ENCODE measurements at places on chromosomes 16 and 17.

- DNase-seq = no peak
Observed at GRCh38 chr16:15660203-15660601, 10.2 kb downstream of the NDE1 start.

DNA sequence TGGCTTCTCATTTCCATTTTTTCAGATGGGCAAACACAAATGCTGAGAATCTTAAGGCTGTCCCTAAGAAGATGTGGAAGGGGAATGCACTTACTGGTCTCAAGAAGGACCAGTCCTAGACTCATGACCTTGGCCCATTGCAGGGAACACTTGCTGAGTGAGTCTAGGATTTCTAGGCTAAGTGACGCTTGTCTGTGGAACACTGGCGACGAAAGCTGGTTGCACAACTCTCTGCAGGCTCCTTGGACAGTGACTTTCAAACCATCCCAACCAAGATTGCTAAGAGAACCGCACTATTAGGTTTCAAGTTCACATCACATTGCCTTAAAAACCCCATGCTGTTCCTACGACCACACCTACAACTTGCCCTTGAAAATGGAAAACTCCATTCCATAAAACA lies 174.1 kb downstream of the AXIN2 start:
- no peak for DNase-seq

DNA sequence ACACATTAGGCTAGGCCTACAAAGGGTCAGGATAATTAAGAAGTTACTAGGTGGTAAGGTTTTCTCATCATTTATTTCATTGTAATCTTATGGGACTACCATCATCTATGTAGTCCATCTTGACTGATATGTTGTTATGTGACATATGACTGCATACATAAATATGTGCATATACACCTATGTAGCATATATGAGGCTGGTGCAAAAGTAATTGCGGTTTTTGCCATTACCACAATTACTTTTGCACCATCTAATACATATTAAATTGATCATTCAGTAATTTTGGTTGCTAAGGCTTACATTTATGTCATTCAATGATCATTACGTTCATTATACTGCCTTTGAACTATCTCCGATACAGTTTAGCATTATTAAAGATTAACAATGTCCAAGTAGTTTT lies 167.8 kb upstream of the AXIN2 start:
- no peak for DNase-seq

- DNase-seq = no peak
Observed at GRCh38 chr16:879461-879861, 78.9 kb upstream of the GNG13 start.

DNA sequence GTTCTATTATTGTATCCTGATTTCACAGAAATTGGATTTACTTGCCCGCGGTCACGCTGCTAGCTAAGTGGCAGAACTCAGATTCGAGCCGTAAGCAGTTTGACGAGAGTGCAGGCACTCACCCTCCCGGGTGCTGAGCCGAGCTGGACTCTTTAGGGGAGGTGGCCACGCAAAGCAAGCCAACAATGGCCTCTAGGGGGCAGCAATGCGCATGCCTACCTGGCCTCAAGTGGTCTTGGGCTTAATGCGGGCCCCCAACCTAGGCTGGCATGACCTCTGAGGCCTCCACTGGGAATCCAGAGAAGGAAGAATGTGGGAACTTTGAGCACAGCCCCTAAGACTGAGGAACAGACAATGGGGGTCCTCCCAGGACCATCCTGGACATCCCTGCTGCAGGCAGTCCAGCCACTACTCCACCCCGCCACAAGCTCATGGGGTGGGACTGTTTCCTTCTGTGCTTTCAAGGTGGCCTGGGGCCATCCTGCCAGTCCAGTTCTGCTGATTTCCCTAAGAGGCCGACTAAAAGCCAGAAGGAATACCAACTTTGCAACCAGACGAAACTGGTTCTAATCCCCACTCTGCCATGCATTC lies 276.5 kb downstream of the XYLT1 start:
- DNase-seq = no peak

- DNase-seq = no peak
Observed at GRCh38 chr16:66113223-66113622, 253.3 kb upstream of the CDH5 start.

GRCh38 chr17:66413559-66414520 lies 111.4 kb downstream of the PRKCA start:
- DNase-seq = no peak

DNA sequence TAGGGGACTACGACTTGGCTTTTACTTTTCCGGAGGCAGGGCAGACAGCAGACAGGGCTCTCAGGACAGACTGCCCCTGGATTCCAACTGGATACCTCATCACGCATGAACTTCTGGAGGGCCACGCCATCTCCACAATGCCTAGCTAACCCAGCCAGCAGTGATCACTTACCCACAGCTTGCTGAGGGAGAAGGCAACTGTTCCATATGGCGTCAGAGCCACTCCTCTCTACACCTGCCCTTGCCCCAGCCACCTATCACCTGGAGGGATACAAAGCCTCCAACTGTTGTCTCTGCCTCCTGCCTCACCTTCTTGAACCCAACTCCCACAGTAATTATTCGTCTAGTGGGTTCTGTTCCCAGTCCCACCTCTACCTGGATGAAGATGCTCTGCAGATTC lies 8.8 kb downstream of the MYO19 start:
- DNase-seq = no peak

DNA sequence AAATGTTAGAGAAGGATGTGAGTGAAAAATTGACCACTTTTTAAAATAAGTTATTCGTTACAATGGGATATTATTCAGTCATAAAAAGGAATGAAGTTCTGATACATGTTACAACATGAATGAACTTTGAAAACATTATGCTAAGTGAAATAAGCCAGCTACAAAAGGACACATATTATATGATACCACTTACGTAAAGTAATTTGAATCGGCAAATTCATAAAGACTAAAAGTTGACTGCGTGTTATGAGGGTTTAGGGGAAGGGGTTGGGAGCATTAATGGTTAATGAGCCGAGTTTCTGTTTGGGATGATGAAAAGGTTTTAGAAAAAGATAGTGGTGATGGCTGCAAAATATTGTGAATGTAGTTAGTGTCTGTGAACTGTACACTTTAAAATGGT lies 73.1 kb downstream of the USP32 start:
- DNase-seq = no peak

DNA sequence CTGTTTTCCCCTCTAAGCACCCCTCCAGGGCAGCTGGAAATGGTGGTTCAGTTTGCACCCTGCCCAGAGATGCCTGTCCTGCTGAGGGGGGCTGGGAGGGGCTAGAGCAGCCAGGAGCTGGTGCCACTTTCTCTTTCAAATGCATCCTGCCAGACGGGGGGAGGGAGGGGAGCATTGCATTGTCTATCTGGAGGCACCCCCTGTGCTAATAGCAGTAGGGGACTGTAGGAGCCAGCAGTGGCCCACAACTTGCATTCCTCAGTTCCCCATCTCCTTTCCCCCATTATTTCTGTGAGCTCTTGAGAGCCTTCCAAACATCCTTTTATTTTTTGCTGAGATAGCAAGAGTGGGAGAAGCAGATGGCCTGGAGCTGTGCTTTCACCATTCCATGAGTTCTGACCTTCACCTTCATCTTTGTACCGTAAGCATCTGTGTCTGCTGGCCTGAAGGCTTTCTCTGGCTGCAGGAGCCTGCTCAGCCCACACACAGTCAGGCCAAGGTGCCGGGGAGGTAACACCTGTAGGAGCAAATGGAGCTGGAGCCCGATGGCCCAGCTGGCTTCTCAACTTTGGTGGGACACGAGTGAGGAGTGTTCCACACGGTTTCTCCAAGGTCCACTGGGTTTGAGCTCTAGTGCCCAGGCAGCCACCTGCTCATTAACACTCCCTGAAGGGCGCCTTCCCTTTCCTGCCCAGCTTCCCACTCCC lies 5.2 kb downstream of the WFDC1 start:
- DNase-seq = no peak

DNA sequence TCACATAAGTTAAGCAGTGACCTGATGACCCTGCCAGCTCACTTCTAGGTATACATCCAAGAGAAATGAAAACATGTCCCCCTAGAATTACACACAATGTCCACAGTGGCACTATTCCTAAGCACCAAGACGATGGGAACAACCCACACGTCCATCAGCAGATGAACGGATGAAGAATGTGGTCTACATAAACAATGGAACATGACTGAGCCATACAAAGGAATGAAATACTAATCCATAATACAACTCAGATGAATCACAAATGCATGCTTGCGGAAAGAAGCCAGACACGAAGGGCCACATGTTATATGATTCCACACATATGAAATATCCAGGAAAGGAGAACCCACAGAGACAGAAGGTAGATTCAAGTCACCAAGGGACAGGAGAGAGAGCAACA lies 17.4 kb downstream of the USP22 start:
- DNase-seq = no peak

- DNase-seq = no peak
Observed at GRCh38 chr17:77772461-77772897, 186.0 kb upstream of the TNRC6C start.

DNA sequence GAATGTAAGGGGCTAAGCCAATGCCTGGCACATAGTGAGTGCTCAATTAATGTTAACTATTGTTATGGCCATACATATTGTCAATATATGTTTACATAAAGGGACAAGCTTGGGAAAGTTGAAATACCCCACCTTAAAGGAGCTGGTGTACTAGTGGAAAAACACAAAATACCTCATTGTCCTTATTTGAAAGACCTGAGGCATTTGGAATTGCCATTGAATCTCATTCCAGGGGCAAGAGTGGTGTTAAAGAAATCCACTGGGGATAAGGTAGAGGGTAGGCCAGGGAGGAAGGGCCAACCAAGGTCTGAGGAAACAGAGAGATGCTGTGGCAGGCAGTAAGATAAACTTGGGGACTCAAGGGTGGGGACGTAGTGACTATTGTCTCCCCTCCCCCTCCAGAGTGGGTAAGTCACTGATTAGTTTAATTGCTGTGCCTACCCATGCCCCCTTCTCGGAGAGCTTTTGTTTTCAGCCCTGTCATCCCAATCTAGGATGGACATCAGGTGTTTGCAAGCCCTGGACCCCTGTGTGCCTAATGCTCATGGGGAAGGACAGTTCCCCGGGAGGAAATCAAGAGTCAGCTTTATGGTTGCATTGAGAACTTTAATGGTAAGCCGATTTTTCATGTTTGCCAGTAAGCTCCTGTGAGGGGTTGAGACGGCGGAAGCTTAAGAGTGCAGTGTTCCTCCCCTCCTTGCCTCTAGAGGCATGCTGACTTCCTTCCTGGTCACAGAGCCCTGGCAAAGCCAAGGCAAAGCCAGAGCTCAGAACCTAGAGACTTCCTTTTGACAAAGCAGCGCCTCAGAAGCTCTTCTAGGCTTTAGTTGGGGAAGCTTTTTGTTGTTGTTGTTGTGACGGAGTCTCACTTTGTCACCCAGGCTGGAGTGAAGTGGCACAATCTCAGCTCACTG lies 2.5 kb upstream of the HEATR9 start:
- DNase-seq = no peak

DNA sequence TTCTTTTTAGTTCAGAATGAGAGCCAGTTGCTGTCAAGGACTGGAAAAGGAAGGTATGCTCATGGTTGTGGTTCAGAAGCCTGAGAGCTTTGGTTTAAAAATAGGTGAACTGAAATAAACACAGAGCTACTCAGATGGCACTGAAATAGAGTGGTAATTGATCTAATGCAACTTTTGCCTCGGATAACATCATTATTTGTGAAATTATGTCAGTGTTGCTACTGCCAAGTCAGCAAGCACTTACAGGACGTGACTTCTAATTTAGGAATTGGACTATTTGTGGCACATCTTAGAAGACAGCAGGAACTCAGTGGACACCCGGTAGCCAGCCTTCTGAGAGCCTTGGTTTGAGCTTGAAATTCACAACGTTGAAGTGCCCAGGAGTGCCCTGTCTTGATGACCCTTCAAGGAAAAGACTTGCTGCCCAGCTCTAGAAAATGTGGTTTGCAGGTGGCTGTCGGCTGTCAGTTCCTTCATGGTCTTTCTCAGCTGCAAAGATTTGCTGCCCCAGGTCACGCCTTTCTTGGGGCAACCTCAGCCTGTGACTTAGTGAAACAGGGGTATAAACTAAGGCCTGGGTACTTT lies 42.0 kb upstream of the XYLT1 start:
- DNase-seq = no peak

- no peak for DNase-seq
Observed at GRCh38 chr16:10847176-10847575, 28.6 kb upstream of the TVP23A start.

DNA sequence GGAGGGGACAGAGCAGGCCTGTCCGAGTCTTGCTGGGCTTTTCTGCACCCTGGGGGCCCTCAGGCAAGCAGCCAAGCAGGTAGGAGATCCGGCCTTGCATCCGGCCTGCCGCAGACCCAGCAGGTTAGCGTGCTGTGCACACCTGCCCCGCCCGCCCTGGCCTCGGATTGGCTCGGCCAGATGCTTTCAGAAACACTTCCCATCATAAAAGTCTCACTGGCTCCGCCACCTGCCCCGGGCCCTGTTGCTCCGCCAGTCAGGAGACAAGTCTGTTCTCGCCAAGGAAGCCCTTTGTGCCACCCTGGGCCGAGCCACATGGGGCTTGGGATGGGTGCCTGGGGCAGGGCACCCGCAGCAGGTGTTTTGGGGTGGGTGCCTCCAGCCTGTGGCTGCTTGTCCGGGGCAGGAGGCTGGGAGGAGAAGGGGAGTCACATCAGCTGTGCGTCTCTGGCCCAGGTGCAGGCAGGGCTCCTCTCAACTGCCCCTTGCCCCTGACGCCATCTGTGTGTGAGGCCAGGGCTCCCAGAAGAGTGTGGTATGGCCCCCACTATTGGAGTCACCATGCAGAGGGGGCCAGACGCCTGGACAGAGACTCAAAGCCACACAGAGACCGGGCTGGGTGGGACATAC lies 228.2 kb upstream of the GSE1 start:
- peak; percentile 84 for DNase-seq

DNA sequence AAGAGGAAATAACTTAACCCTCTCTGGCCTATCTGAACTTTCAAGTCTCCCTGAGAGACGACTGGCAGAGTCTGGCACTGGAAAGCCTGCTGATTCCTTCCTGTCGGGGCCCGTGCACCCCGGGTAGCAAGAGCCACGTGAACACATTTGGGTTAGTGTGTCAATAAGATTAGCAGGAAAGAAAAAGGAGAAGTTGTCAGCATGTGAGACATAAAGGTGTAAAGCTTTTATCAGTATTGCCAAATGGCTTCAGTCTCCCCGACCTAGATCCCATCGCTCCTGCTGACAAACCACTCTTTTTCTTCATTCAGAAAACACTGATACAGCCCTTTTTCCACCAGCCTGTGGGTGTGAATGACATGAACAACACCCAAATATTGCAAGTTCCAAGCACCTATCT lies 74.4 kb downstream of the CCT6B start:
- DNase-seq = no peak

- DNase-seq = peak; percentile 65
Observed at GRCh38 chr16:4846503-4846900, 586 bp downstream of the GLYR1 start.

- no peak for DNase-seq
Observed at GRCh38 chr17:13593757-13594156, 8.0 kb downstream of the HS3ST3A1 start.

DNA sequence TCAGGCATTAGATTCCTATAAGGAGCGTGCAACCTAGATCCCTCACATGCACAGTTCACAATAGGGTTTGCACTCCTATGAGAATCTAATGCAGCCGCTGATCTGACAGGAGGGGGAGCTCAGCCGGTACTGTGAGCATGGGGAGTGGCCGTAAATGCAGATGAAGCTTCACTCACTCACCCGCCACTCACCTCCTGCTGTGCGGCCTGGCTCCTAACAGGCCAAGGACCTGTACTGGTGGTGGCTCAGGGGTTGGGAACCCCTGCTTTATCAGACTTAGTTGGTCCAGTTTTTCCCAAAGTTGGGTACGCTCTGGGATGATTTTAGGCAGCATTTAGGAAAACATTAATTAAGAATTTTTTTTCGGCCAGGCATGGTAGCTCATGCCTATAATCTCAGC lies 103.8 kb downstream of the MARF1 start:
- DNase-seq = no peak
